Germinal center (tissue), 1 donor: ENCODE measurements at places on chromosomes 11 and 22.
A peak's percentile ranks its signal among the peaks of the same experiment; 100 is the strongest.

DNA sequence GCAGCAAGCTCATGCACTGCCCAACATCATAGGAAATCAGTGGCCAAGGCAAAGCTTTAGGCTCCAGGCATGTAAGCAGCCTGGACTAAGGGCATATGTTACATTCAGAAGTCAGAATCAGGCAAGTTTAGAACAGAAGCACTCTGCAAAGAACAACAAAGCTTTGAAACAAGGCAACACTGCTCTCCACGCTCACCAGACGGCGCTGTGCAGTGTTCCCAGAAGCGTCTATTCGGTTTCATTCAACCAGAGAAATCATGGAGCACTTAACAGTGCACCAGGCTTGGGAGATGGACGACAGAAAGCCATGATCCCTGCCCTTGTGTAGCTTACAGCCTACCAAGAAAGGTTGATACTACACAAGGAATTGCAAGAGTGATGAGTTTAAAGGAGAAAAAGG is 555.8 kb downstream of the BUD13 start:
- DNase-seq, result no peak

GRCh38 chr11:69005631-69006368 is 7.2 kb downstream of the MRGPRF start:
- DNase-seq, result no peak

- DNase-seq, result no peak
Observed at GRCh38 chr11:69657456-69657910, 16.5 kb downstream of the CCND1 start.

- DNase-seq, result no peak
Observed at GRCh38 chr22:45547731-45548130, 45.0 kb downstream of the FBLN1 start.

DNA sequence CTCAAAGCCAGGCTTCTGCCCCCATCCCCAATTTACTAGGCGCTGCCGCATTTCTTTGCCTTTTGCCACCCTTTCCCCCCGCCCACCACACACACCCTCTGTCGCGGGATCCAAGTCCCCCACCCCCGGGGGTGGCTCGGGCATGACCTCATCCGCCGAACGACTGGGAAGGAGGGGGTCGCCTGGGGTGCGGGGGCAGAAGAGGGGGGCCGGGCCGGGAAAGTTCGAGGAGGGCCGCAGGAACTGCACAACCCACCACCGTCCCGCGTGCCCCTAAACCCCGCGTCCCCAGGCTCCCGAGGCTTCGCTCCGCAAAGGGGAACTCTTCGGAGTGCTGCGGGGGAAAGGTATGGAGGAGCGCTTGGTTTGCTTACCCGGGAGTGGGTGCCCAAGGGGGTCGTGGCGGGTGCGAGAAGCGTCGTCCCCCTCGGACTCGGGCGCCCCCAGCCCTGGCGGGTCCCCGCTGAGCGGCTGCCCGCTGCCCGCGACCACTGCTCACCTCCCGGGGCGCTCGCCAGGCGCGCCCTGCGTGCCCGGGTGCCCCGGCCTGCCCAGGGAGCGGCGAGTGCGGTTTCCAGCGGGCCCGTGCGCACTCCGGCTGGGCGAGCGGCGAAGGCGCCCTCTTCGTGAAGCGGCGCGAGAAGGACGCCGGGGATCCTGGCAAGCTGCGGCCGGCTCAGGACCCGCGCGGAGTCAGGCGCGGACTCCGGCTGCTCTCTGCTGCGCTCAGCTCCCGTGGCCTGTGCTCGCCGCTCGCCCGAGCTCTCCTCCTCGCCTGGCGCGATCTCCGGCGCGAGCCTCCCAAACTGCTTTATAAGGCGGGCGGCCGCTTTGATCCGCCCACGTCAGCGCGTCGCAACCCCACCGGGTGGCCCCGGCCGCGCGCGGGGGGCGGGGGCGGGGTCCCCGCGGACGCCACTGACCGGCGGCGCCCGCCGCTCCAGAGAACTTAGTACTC is 4.0 kb upstream of the WNT11 start:
- DNase-seq, result no peak

GRCh38 chr11:105296806-105297205 is 157.2 kb upstream of the CARD18 start:
- no peak for DNase-seq

DNA sequence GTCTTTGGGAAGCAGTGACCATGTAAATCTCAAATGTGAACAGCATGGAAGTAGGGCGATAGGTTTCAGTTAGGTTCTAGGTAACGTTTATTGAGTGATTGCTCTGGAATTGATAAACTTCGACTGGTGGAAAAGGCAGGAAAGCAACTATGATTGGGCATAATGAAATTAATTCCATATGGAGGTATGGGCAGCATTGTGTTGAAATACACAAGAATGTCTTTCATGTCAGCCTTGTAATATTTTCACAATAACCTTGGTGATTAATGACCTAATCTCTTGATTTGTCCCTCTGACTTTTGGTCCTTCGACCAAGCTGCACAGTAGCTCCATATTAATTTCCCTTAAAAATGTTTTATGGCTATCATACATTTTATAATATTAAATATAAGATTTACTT is 2.8 kb downstream of the CEP57 start:
- no peak for DNase-seq

- no peak for DNase-seq
Observed at GRCh38 chr11:69574608-69575255, 66.2 kb upstream of the CCND1 start.

DNA sequence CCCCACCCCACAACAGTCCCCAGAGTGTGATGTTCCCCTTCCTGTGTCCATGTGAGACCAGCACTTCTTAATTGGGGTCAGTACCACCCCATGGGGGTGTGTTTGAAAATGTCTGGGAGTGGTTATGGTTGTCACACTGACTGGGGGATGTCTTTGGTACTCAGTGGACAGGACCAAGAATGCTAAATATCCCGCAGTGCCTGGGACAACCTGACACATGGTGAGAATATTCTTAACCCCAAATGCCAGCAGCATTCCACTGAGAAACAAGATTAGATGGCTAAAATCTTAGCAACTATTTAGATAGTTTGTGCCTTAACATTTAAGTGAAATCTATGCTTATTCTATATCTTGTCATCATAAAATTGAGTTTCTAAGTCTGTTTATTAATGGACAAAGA is 177.5 kb upstream of the ZBED5 start:
- no peak for DNase-seq

GRCh38 chr11:80388130-80388529 is 947.3 kb upstream of the TENM4 start:
- DNase-seq, result no peak

GRCh38 chr22:23075050-23075449 is 4.7 kb downstream of the GNAZ start:
- DNase-seq, result no peak

DNA sequence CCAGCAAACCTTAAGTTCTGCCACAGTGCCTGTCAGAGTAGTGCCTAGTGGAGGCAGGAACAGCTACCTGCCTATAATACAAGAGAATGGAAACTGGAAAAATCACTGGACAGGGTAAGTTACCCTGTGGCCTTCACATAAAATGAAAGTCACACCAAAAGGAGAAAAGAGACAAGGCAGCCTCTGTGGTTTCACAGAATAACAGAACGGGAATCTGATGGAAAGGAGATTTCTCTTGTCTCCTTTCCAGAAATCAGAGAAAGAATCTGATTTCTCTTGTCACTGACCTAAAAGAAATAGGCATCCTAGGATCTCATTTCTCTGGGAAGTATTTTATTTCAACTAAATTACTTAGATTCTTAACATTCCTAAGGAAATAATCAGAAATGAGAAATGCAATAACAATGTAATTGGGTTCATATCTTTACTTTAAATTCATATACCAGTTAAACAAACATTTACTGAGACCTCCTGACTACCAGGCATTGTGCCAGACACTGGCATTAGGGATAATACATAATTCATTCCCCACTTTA is 41.6 kb downstream of the PRCP start:
- DNase-seq, result no peak

- DNase-seq, result no peak
Observed at GRCh38 chr11:134200688-134201087, 23.1 kb downstream of the NCAPD3 start.

DNA sequence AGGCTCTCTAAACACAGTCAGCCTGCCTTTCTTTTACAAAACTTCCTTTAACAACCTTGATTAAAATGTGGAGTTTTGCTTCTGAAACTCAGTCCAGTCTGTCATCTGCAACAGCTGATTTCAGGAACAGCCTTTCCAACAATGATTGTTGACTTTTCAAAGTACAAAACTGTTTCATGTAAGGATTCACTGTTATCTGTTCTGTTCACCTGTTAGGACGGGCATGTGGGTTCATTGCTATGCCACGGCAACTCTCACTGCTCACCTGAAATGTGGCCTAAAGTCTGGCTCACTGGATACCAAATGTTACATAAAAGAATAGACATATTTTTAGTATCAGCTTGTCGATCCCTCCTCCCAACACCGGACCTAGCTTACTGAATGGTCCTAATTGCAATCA is 242.8 kb downstream of the LUZP2 start:
- no peak for DNase-seq

DNA sequence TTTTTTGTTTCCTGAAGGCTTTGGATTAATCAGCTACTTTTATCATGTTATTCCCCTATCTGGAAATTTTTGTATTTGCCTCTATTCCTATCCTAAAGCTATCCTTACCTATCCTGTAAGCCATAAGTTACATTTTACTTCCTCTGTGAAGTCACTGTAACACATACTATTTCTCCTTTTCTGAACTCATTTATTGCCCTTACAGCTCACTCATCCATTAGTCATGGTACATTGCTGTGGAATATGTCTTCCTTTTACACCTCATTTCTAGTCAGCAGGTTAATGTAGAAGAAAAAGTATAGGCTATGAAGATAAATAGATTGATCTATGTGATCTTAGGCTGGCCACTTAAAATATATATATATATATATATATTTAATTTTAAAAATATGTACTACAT is 28.0 kb downstream of the SWAP70 start:
- DNase-seq, result no peak

DNA sequence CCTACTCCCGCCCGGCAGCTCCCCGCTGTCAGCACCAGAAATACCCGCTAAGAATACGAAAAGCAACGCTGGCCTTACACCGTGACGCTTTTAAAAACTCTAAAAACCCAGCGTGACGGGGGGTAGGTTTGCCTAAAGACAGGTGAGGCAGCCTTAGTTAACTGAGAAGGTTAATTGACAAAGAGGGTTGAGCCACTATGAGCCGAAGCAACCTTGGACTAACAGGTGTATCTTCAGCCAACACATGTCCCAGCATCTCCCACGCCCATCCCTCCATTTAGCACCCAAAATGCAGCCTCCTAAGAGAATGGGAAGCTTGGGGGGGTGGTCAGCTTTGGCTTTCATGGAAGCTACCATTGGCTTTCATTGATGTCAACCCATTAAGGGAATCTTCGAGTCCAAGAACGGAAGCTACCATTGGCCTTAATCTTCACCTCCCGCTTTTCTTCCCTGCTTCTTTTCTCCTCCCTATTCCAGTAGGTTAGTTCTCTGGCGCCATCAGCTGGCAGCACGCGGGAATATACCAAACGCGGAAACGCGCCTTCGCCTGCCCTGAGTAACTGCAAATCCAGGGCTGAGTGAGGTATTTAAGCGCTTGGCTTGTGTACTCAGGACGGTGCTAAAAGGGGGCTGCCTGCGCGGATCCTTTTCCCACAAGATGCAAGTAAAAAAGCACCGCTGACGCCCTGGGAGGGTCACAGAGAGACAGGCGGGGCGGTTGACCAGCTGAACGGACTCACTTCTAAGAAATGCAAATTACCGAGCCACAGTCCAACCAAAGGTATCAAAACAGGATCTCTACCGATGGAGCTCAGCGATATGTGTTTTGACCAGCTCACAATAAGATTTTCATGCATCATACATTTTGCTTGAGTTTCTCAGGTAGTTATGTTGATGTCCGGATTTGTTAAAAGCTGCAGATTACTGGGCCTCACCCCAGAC is 38.5 kb upstream of the GLYATL1 start:
- peak; percentile 23 for DNase-seq

DNA sequence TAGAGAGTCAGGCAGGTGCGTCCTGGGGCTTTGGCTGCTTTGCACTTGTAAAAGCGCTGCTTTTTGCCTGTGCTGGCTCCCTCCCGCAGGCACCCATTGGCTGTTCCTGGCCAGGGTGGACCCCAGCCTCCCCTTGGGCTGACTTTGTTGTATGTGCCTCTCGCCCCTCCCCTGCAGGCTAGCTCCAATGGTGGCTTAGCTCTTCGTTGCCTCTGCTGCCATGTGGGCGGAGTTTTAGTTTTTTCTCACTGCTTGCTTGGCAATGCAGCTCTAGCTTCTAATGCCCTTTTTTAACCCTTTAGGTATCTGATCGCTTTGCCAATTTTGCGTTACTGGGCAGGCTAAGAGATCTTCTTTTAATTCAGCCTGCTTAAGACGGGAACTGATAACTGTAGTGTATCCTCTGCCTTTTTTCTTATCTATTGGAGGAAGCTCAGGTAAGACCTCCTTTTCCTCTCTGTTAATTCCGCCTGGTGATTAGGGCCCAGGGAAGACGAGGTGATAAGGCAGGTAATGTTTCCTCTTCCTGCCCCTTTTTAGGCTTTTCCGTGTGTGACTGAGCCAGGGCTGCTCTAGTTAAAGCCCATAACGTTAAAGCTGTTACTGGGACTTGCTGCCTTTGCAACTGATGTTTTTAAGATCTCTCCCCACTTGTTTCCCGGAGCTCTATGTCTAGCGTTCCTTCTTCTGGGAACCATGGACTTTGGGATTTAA is 11.7 kb upstream of the GLYATL1 start:
- peak; percentile 28 for DNase-seq

DNA sequence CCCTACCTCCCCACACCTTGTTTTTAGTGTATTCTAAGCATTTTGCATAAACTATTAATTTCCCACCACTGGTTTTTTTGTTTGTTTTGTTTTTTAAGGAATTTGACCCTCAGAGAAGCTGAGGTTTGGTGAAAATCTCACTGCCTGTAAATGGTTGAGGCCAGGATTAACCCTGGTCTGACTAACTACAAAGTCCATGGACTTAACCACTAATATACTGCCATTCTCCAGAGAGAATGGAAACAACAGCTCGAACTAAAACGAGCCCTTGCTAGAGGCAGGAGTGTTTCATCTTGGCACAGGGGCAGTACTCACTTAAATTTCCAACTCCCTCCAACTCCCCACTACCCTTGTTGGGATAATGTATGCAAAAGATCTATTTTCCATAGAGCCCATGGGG is 3.0 kb downstream of the CTNND1 start:
- DNase-seq, result no peak

DNA sequence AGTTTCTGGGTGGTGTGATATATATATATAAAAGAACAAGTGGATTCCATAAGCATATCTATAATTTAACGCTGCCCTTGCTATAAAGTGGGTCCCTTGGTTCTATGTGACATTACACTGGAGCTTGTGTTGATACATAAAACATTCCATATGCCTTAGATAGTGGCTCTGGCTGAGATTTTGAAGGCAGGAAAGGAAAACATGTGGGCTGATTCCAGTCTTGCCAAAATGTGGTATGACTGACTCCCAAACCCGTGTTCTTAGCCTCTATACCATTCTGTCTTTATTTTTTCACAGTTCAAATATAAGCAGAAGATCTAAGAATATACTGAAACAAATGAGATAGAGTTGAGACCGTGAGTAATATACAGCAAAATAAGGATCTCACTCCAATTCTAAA is 522.8 kb upstream of the LRRC4C start:
- no peak for DNase-seq

DNA sequence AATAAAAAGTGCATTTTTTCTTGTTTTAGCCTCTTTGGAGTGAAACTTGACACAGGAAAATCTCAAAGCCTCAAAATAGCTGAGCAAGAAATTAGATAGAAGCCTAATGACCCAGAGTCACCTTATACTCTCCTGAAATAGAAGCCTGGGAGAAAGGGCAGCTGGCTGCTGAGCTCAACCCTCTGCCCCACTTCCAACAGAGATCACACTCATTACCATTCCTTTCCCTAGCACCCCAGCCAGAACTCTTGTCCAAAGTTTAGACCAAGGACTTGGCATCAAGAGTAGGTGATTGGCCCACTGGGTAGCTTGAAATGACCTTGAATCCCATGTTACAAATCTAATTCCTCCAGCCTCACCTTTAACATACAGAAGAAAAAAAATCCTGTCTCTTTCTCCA is 62.7 kb upstream of the AMOTL1 start:
- no peak for DNase-seq
